ENCODE measurements at places on chromosomes 1 and 21. TPM values are rescaled to one million over a fixed set of nuclear protein-coding genes. Genes with fewer than 3 reads are reported as not detected.

The PDE9A gene
- total RNA-seq: 16.1 TPM

The S100A7A gene
- not detected for total RNA-seq

- DNase-seq: no peak
These were observed 22.9 kb upstream of the DIP2A start for GRCh38 chr21:46435786-46436227.

DNA sequence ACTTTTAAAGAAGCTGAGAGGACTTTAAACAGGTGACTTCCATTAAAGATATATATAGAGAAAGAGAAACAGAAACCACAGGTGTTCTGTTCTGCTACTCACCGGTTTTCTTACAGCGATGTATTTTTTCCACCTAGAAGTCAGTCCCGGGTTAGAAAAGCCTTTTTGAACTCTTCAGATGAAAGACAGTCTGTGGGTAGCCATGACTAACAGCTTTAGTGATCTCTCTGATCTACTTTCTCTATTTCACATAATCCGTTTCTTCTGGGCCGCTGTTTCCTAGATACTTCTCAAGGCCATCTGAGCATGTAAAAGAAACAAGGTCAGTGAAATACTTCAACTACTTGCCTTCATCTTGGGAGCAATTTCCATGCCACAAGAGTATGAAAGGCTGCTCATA lies 25.1 kb downstream of the WDR64 start:
- DNase-seq: peak; percentile 1

DNA sequence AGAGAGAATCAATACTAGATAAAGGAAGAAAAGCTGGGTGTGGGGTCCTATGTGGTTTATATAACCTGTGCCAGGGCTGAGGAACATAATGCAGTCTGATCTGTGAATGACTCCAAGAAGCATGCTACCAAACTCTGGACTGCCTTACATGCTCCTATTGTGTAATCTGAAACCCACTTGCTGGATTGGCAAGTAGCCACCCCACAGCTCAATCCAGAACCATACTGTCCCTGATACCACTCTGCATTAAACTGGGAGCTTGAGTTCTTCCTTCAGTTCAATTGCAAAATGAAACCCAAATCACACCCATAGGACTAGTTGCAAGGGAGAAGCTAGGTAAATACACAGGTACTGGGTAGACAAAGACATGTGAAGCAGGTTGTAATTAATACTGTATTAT lies 115.4 kb upstream of the NEGR1 start:
- no peak for DNase-seq

GRCh38 chr21:34924194-34924593 lies 124.9 kb downstream of the RUNX1 start:
- no peak for DNase-seq

DNA sequence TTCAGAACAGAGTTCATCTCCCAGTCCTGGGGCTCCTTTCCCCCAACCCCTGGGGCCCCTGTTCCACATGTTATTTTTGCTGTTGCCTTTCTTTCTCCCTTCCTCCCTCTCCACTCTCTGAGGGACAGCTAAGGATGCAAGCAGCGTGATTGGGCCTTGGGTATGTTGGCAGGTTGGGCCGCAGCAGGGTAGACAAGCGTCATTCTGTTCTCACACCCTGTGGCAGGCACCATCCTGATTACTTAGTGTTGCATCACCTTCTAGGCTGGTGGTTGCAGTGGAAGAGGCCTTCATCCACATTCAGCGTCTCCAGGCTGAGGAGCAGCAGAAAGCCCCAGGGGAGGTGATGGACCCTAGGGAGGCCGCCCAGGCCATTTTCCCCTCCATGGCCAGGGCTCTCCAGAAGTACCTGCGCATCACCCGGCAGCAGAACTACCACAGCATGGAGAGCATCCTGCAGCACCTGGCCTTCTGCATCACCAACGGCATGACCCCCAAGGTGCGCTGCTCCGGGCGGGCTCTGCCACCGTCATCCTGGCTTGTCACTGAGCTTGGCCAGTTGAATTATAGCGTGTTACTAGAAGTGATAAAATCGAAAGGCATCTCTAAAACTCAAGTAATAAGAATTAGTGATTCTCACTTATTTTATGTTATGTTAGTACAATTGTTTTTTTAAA lies 43.4 kb downstream of the VANGL1 start:
- no peak for DNase-seq
